Epithelial cell of proximal tubule (primary cell): ENCODE measurements at places on chromosomes 2 and 18.

DNA sequence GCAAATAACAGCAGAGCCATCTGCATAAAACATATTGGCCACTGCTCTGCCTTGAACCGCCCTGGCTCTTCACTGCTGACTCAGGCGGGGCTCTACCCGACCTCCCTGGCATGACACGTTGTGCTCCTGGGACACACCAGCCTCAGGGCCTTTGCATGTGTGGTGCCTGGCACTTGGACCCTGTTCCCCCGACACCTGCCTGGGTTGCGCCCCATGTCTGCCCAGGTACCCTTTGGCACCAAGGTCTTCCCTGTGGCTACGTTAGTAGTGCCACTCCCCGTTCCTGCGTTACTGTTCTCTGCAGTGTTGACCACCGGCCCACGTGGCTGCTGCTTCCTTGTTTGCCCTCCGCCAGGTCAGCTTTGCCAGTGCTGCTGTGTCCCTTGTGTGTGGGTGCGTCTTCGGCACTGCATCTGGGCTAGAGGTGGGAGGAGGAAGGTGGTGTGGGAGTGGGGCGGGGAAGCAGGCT is 20.3 kb downstream of the ATG4B start:
- DNase-seq = no peak

GRCh38 chr18:2409906-2410305 is 161.4 kb downstream of the METTL4 start:
- DNase-seq = no peak

DNA sequence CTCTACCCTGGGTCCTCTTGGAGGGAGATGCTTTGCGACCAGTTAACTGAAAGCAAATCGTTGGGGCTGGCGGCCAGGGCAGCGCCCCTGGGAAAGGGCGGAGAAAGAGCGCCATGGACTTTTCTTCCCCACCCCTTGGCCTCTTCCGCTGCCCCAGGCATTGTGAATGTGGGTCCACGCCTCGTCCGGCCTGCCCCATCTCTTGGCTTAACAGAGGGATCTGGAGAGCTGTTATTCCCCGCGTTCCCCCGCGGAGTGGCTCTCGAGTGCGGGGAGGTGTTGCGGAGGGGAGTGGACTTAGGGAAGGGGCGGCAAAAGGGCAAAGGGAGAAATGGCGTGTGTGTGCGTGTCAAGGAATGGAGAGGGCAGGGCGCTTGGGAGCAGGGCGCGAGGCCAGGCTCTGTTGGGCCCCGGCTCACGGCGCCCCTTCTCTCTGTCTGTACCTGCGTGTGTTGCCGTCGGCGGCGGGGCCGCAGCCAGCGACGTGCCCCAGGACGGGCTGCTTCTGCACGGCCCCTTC is 6.6 kb downstream of the EMX1 start:
- no peak for DNase-seq

GRCh38 chr2:105125428-105125827 is 87.6 kb downstream of the MRPS9 start:
- no peak for DNase-seq

- no peak for DNase-seq
These were observed 63.4 kb downstream of the BIN1 start for GRCh38 chr2:127043367-127044164.

DNA sequence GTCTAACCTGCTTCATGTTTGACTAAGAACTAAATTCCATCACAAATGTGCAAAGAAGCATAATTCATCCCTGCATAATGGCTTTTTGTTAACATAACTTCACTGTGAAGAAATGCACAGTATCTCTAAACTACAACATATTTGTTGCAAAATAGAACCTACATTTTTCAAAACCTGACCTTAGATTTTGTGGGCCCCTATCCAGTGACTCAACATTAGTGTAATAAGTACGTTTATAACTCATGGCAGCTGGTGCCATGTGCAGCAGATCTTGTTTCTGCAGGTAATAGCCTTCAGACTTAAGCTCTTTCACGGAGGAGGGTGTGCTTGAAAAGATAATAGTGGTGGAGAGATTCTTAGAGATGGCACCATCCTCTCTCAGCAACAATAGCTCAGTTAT is 28.6 kb upstream of the VWC2L start:
- DNase-seq = no peak

DNA sequence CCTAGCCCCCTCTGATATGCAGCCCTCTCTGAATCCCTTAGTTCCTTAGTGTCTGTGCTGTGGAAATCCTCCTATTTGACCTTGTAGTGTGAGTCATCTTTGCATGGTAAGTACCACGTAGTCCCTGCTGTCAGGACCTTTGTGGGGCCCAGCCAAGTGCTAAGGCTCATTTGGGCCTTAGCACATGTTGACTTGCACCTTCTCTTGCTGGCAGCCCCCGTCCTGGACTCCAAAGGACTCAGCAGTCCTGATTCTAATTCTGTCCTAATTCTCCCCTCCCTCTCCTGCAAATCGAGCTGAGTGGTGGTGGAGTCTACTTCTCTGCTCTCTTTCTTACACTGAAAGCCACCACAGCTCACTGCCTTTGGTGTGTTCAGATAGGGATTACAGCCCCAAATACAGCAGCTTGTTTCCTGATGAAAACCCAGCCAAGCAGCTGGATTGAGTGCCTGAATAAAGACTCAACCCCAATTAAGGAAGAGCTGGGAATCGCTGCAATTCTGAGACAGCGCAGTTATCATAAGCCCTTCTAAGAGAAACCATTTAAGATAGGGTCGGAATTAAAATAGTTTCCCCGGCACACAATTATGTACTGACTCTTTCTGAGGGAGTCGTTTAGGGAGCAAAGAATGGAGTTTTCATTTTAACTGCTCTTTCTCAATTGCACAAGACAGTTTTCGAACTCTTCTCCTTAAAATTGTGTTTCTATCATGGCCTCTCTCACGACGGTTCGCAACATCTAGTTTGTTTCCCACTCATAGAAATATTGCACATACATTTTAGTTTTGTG is 215.6 kb upstream of the TNP1 start:
- DNase-seq = no peak

- DNase-seq = no peak
These were observed 3.8 kb downstream of the SULT1C3 start for GRCh38 chr2:108243566-108243965.

GRCh38 chr2:223457301-223457700 is 144.9 kb downstream of the SCG2 start:
- DNase-seq = no peak

GRCh38 chr2:136059036-136059472 is 58.9 kb downstream of the CXCR4 start:
- no peak for DNase-seq

DNA sequence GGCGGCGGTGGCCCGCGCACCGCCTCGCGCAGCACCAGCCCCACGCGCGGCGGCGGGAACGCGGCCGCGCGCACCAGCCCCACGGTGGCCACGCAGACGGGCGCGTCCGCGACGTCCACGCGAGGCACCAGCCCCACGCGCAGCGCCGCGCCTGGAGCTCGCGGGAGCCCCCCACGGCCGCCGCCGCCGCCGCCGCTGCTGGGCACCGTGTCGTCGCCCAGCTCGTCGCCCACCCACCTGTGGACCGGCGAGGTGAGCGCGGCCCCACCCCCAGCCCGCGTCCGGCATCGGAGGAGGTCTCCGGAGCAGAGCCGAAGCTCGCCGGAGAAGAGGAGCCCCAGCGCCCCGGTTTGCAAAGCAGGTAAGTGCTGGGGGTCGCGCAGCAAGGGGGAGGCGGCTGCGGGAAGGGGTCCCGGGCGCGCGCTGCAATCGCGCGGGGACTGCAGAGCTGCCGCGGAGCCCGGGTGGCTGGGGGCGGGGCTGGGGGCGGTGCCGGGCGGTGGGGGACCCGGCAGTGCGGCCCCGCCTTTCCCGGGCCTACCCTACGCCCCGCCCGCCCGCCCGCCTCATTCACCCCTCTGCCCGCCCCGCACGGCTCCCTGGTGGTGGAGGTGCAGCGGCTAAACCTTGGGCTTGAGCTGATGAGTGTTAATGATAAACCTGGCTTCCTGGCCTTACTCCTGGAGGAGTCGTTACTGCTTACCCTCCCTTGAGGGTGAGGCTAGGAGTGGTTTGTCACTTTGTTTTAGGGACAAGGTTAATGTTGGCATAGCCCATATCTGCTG is 851 bp downstream of the FAM117B start:
- DNase-seq = peak; percentile 71
